ENCODE measurements at places on chromosomes 16 and 17.

GRCh38 chr16:89770367-89770766 is 46.1 kb downstream of the FANCA start:
- DNase-seq: no peak

GRCh38 chr16:49459953-49460735 is 86.5 kb downstream of the C16orf78 start:
- DNase-seq: no peak

GRCh38 chr17:4548721-4549531 is 6.3 kb downstream of the MYBBP1A start:
- DNase-seq: no peak

DNA sequence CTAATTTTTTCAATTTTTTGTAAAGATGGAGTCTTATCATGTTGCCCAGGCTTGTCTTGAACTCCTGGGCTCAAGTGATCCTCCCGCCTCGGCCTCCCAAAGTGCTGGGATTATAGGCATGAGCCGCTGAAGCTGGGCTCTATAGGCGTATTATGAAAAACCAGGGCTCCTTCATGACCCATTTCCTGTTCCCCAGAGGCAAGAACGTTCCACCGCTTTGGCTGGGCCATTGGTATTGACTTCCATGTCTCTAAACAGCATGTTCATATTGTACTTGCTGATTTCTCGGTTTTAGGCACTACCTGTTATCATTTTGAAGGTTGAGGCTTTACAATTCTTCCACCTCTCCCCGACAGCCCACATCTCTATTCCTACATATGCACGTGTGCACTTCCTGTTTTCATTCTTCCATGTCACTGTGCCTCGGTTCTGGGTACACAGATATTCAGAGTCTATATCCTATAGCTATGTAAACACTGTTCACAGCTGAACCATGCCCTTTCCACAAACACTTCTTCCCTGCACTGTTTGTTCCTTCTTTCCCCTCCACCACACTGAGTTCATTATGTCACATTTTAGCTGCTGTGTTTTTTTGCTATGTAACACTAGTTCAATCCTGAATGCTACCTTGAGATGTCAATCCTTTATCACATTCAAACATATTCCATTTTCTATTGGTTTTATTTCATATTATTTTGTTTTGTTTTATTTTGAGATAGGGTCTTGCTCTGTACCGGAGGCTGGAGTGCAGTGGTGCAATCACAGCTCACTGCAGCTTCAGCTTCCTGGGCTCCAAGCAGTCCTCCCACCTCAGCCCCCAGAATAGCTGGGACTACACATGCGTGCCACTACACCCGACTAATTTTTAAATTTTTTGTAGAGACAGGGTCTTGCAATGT is 16.8 kb upstream of the MAPK3 start:
- no peak for DNase-seq

GRCh38 chr17:80270104-80270503 is 9.5 kb downstream of the RNF213 start:
- no peak for DNase-seq

DNA sequence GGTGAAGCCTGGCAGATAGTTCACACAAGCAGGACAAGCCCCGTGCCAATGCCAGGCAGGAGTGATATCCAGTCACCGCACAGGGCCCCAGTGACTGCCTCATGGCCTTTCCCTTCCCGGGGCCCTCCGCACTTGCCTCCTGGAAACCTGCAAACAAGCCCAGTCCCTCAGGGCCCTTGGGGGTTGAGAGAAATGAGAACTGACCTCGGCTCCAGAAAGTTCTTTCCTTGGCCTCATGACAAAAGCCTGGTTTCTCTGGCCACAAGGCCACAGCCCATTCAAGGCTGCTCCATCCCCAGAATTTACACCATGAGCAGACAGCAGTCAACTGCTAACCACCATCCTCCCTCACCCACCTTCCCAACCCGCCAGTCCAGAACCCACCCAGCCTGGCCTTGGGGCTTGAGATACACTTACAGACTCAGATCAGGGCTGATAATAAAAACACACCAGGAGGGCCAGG is 77.6 kb downstream of the CCDC182 start:
- DNase-seq: no peak

GRCh38 chr16:77295896-77296295 is 96.7 kb downstream of the SYCE1L start:
- DNase-seq: no peak

DNA sequence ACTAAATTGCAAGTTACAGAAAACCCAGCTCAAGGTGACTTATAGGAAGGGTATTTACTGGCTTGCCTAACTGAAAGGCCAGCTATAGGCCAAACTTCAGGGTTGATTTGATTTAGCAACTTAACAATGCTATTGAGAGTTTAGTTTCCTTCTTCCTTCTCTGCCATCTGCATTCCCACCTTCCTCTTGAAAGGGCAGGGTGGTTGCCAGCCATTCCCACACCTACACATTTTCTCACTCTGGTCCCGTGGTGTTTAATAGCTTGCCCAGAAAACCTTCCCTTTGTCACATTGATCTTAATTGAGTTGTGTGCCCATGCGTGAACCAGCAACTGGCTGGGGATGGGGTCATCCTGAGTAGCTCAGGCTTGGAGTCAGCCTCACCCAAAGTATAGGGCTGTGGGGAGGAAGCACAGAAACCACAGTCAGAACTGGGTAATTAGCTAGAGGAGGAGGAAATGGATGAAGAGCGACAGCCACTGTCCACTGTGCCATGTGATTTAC is 194.7 kb downstream of the SPECC1 start:
- DNase-seq: no peak

GRCh38 chr17:74623693-74624093 is at the start of gene CD300E:
Gene CD300E, minus strand, starts transcription at chr17:74623738. Its CDS starts 117 bp downstream, at chr17:74623621.
- DNase-seq: no peak

GRCh38 chr17:50272711-50273653 is 1.3 kb upstream of the TMEM92 start:
- no peak for DNase-seq

- no peak for DNase-seq
Observed at GRCh38 chr17:29949696-29950095, 8.3 kb downstream of the EFCAB5 start.

DNA sequence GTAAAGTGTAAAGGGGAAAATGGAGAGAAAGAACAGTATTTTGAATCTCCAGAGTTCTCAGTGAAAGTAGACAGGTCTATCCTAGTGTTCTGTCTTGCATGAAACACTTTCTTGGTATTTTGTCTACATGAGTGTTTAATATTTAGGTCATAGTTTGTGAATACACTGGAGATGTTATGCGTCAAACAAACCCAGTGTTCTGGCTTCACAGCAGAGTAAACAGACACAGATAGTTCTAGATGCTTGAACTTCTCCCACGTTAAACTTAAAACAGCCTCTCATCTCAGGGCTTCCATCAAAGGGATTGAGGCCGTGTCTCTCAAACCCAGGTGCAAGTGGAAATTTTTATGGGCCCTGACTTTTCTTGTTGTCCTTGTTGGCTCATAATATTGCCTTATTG is 48.3 kb downstream of the RBFOX1 start:
- DNase-seq: no peak

DNA sequence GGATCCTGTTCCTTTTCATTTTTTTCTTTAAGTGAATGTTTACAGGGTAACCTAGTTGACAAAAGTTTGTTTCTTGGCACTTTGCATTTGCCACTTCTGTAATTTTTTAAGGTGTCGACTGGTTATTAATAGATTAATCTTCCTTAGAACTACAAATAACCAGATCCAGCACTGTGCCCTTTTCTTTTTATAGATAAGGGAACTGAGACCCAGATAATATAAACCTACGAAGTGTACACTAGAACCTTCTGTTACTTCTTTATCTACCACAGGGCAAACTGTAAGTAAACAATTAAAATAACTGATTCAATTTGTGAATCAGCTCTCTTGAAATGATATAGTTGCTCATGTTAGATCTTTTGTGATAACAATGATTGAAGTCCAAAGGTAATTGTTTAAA is 55.4 kb downstream of the NLK start:
- DNase-seq: no peak

DNA sequence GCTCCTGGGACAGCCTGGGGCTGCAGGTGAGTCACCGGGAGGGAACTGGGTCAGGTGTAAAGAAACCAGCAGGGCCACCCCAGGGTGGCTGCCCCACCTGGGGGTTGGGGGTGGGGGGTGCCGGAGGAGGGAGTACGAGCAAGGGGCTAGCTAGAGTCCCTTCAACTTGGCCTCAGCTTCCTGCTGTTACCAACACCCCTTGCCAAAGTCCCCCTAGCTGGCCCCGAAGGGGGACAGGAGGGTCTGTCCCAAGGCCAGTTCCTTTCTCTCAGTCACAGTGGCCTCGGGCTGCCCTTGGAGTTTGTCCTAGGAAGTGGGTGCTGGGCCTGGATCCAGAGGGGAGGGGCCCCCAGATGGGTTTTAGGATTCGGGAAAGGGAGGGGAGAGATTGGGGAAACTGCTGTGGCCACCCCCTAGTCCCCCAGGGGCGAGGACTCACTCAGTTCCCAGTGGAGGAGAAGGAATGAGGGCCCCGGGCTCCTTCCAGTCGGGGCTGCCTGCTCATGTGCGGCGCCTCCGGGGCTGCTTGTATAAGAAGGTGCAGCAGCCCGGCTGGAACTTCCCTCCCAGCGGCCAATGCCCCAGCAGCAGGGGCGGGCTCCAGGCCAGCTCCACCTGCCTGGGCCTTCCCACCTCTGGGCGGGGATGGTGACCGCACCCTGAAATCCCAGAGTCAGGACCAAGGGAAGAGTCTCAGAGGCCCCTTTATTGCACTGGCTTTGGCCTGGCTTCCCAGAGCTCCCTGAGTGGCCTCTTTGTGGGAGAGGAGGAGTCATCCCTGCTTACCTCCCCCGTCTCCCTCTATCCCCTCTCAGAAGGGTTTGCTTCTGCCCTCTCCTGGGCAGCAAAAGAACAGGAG is 7.3 kb downstream of the ARHGAP27 start:
- DNase-seq: no peak

DNA sequence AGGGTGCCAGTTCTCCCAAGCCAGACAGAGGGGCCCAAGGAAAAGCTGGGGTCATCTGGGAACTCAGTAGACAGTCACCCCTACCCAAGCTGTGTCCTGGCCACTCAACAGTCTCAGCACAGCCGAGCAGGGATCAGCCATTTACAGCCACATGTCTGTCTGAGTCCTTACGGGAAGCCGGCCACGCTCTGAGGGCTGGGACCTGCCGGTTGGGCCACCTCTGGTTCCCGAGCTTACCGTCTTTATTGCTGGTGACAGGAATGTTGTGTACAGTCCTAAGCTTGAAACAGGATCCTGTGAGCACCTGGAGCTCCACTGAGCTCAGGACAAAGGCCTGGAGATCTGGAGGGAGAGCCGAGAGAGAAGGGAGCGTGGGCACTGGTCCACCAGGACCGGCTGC is 59.8 kb downstream of the TIMM22 start:
- DNase-seq: no peak

- DNase-seq: no peak
Observed at GRCh38 chr17:57562184-57562698, 182.9 kb downstream of the CCDC182 start.

GRCh38 chr17:67431249-67432015 is 54.4 kb downstream of the PITPNC1 start:
- DNase-seq: no peak

DNA sequence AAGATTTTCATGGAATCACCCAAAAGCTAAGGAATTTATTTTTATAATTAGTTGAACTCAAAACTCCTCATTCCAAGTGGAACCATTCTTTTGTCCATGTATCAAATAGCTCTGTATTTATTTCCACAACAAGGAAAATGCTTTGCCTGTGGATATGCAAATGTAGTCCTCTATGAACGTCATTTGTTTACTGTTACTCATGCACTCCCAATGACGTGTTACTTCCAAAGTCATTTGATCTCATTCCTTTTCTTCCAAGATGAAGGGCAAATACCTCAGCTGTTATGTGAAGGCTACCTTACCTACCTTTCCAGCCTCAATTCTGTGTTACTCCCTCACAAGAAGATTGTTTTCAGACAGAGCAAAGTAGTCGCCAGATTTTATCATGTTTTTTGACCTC is 83.7 kb downstream of the ITFG1 start:
- no peak for DNase-seq

GRCh38 chr17:56592487-56593085 is 913 bp upstream of the NOG start:
- no peak for DNase-seq

DNA sequence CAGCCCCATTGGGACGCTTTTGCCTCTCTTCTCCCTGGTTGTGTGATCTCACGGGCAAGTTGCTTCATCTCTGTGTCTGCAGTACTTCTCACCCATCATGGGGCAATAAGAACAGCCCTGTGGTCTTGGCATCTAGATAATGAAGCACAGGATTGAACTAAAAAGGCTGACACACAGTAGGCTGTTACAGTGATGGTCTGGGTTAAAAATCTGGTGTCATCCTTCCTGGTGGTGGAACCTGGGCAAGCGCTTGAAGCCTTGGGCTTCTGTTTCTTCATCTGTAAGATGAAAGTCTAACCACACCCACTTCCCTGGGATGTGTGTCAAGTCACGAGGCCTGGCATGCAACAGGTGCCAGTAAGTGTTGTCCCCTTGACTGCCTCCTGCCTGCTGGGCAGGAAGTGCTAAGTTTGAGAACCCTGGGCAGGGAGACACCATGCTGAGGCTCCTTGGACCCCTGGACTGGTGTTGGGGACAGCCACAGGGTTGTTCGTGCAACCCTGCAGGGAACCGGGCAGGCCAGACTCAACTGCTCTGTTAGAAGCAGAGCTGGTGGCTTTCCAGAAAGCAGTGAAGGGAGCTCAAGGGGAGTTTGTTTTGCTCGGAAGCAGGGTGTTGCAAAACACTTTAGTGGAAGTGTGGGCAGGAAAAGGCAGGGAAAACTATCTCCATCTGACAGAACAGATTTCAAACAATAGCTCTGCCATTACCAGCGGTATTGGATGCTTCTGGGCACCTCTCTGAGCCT is 5.9 kb upstream of the MAP2K3 start:
- DNase-seq: no peak
